ENCODE measurements at places on chromosomes 1 and 21.

- no peak for DNase-seq
These were observed 50.9 kb upstream of the ARHGEF16 start for GRCh38 chr1:3403388-3404231.

GRCh38 chr21:19510653-19511052, 1107.1 kb upstream of the TMPRSS15 start:
- no peak for DNase-seq

GRCh38 chr1:21212126-21212525, 35.4 kb upstream of the EIF4G3 start:
- peak; percentile 31 for DNase-seq

DNA sequence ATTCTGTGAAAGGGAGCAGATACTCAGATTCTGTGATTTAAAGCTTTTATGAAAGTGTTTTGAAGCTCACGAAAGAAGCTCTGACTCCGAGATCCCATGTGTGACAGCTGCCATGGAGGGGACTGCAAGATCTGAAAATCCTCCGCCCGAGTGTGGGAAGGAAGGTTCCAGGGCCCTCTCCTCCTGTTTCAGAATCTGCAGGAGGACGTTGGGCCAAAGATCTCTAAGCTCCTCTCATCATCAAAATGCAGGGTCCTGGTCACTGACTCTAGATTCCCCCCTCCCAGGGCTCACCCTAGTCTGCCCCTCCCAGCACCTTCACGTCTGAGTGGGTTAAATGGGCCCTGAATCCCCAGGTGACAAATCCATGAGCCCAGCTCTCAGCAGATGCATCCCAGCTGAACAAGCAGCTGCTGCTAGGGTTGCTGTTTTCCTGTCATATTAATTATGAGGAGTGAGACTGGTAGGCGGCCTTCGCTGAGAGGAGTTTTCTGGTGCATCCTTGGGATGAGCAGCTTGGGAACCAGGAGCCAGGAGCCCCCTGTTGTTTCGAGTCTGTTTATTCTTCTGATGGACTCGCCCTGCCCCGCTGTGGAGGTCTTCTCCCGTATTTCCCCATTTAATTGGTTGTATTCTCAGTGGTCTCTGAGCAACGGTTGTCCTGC, 402.0 kb downstream of the MATN1 start:
- no peak for DNase-seq

- DNase-seq: no peak
These were observed 44.6 kb downstream of the KCNAB2 start for GRCh38 chr1:6090288-6090687.

DNA sequence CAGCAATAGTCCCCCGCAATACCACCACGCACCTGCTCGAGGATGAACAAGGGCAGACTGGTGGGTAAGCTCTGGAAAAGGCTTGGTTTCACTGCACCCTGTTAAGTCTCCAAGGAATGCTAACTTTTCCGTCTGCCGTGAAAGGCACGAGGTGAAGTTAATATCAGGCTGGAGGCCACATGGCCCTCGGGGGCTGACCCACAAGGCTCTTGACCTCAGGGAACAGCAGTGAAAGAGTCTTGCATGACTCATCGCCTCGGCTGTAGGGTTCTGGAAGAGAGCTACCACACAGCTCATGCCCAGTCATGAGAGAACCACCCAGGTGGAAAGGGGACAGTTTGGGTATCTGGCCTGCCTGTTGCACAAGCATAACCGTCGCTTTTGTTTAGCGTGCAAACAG, 24.7 kb downstream of the SCCPDH start:
- DNase-seq: no peak

DNA sequence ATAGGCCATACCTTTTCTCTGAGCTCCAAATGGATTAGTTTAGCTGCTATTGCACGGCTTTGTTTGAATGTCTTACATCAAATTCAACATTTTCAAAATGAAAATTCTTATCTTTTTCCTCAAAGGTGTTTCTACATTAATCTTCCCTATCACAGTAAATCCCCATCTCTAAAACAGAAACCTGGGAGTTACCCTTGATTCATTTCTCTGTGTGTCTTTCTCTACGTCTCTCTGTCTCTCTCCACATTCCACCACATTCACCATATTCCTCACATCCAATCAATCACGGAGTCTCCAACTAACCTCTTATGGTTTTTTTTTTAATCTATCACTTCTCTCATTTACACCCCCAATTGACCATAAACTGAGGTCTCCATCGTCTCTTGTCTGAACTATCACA, 24.1 kb downstream of the PTGER3 start:
- no peak for DNase-seq

DNA sequence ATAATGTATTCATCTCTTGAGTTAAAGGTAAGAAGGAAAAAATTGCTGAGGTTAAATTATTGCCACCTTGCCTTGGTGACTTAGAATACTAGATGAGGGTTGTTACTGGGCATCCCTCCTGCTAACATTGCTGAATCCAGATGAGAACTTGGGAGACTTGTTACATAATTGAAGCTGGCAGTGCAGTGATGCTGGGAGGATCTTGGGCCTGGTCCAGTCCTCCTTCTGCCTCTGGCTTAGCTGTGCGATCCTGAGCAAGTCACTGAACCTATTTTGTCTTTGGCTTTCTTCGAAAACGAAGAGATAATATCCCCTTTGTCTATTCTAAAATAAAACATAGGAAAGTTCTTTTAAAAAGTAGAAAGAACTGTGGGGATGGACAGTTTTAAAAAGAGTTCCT, 244.9 kb upstream of the NRIP1 start:
- DNase-seq: no peak

- peak; percentile 56 for DNase-seq
These were observed 21.7 kb downstream of the PDXK start for GRCh38 chr21:43740497-43741156.
